Pancreas (tissue), 10 donors: ENCODE measurements at places on chromosomes 12 and 14. TPM values are rescaled to one million over a fixed set of nuclear protein-coding genes. Genes with fewer than 3 reads are reported as not detected.

The KRT6C gene
- total RNA-seq, result not detected

DNA sequence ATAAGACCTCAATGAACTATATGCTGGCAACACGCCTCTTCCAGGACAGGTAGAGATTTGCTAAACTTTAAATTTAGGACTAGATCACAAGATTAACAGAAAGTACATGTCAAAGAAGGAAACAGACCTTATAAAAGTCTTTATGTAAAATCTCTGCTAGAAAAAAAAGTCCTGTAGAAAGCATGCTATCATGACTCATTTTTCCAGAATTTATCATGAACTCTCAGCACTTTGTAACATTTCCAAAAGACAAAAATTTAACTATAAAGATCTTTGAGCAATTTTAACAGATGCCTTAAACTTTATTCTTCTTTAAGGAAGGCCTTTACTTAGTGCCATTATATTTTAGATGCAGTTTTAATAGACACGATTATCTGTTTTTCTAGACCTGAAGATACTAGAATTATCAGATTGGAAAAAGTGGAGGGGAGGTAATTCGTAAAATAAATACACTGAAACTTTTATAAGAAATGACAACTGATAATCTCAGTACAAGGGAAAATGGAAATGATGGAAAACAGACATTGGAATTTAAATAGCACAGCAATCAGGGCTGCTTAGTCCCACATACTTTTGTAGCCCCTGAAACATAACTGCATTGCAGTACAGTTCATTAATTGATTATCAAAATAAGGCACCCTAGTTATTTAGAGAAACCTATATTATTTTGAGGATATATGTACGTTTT lies 92.0 kb downstream of the TTLL5 start:
- H3K4me3 ChIP-seq, result no peak overlapping the region
- no peaks in the 10 kb centered on the region for H3K27me3 ChIP-seq
- H3K36me3 ChIP-seq, result no peaks in the 10 kb centered on the region
- DNase-seq, result no peak

GRCh38 chr14:81200054-81200453 lies 20.7 kb downstream of the GTF2A1 start:
- no peaks in the 10 kb centered on the region for H3K27me3 ChIP-seq
- peaks cover 49% of the 10 kb centered on the region for H3K36me3 ChIP-seq
- no peak overlapping the region for H3K27ac ChIP-seq
- no peak overlapping the region for H3K4me3 ChIP-seq
- DNase-seq, result no peak

DNA sequence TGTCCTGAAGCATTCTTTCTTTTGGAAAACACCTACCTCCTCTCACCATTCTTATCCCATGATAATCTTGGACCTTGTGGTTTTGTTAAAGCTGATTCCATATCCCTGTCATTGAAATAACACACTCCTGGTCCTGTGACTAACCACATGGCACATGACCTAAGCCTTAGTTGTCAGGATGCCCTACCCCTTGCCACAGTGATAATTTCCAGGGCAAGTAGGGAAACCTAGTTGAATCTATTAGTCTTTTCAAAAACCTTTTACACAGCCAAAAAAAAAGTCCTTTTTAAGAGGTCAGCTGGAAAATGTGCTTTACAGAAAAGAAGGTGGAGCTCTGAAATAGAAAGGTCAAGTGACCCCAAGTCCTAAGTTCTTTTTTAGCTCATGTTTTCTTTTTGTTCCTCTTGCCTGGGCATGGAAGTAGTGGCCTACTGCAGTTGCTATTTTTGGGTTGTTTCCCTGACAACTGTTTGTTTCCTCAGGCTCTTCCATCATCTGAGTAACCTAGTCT lies 608.4 kb downstream of the LRFN5 start:
- H3K27ac ChIP-seq, result no peak overlapping the region
- no peak for DNase-seq
- no peak overlapping the region for H3K4me3 ChIP-seq

DNA sequence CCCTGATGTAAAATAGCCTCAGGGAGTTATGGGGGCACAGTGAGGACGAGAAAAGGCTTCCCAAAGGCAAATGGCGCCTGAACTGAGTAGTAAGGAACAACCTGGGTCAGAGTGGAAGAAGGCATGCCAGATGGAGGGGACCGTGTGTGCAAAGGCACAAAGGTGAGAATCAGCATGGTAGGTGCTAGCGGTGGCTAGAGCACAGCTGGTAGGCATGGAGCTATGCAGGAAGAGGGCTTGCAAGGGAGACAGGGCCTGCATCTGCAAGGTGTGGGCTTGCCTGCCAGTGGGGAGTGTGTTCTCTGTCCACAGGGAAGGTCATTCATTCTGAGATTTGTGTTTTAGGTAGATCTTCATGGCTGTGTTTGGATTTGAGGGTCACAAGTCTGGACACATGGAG lies 18.5 kb upstream of the HSP90AA1 start:
- H3K36me3 ChIP-seq, result no peaks in the 10 kb centered on the region
- H3K27me3 ChIP-seq, result no peaks in the 10 kb centered on the region
- no peak for DNase-seq

GRCh38 chr12:95224202-95225170 lies 6.9 kb downstream of the VEZT start:
- no peaks in the 10 kb centered on the region for H3K27me3 ChIP-seq
- no peak overlapping the region for H3K27ac ChIP-seq
- no peak overlapping the region for H3K4me3 ChIP-seq
- peaks cover 6% of the 10 kb centered on the region for H3K4me1 ChIP-seq
- DNase-seq, result no peak
